ENCODE measurements at places on chromosomes 3 and 15.

DNA sequence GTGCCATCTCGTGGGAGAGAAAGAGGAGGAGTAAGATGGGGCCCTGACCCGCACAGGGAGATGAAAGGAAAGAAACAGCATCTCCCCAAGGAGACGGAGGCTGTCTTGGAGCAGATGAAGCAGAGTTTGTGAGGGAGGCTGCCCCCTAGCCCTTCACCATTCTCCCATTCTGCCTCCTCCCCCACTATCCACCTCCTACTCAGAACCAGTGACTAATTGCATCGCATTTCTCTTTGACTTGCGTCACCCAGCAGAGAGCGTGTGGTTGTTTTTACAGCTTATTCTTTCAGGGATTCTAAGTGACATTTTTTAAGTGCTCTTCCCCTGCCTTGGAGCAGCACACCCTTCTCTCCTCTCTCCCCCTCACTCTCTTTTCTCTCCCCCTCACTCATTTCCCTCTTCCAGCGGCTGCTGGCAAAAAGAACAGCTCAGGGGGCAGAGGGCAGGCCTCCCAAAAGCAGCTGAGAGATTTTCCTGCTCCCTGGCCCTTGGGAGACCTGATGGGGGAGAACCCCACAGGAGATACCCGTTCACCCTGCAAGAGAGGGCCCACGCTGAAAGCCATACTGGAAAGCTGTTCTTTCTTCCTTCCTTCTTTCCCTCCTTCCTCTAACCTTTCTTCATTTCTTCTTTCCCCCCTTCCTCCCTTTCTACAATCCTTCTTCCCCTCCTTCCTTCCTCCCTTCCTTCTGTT lies 91.8 kb downstream of the MRPL46 start:
- DNase-seq, result no peak

GRCh38 chr3:123993818-123994217 lies 1.9 kb upstream of the ROPN1 start:
- DNase-seq, result no peak

GRCh38 chr15:100704281-100705055 lies 102.1 kb downstream of the ASB7 start:
- DNase-seq, result no peak

GRCh38 chr3:7964899-7965298 lies 536.7 kb upstream of the LMCD1 start:
- no peak for DNase-seq

DNA sequence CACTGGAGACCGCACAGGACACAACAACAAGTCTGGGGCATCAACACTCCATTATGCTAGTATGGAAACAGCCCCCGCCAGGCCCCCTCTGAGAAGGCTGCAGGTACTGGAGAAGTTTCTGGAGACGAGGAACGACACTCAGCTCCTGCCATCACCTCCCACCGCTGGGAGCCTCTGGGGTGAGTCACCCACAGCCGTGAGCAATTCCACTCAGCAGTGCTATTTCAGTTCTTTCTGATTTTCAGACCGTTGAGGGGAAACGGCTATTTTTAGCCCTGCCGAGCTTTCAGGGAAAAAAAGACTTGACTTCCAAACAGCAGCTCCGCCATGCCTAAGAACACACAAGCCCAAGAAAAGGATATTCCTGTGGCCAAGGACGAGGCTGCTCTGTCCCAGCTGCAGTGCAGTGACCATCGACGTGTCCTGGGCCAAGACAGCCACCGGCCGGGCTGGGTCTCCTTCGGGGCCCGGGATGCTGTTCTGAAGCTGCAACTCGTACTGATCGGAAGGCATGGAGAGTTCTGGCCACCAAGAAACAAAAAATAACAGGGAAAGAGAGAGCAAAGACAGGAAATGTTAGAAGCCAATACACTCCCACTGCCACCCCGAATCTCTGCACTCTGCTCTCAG lies 40.8 kb downstream of the NUP210 start:
- DNase-seq, result peak; percentile 55

GRCh38 chr15:70103880-70104626 lies 6.3 kb upstream of the TLE3 start:
- DNase-seq, result no peak

DNA sequence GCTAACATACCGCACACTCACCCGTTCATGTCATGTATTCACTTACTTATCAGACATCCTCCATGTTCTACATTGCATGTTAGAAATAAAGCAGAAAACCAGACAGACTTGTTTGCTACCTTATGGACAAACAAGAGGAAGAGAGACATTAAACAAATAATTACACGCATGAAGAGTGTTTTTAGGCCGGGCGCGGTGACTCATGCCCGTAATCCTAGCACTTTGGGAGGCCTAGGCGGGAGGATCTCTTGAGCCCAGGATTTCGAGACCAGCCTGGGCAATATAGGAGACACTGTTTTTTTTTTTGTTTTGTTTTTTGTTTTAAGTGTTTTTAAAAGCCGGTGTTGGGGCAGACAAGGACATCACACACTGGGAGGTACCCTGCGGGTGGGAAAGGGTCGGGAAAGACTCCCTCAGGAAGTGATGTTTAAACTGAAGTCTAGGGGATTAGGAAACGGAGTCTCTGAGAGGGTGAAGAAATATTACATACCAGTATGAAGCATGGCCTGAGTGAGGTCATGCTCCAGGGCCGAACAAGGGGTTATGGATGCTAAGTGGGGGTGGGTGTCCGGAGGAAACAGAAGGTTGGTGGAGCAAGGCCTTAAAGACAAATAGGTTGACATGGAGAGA lies 2.1 kb upstream of the USP3 start:
- no peak for DNase-seq

DNA sequence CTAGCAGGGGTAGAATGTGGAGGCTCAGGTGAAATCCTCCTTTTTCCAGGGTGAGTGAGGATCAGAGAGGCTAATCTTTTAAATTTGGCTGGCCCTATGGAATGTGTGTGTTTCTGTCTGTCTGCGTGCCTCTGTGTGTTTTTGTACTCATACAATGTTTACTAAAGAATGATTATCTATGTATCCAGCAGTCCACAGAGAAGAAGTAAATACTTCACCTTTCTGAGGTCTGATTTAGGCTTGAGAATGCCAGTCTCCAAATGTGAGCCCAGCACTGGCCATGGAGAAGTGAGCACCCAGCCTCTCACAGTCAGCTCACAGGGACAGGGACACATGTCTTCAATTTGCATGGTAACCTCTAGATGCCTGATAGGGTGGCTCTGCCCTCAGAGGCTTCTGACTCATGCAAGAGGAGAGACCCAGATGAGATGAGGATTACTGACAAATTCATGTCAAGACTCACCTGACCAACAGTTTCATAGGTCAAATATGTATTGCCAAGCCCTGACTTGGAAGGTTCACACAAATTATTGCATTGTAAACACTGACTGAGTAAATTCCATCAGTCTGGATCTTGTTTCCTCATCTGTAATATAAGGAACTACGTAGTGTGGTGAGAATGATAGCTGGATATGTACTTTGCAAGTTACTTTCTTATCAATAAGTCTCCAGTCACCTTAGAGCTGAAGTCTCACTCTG lies 31.0 kb downstream of the ENTPD3 start:
- no peak for DNase-seq

DNA sequence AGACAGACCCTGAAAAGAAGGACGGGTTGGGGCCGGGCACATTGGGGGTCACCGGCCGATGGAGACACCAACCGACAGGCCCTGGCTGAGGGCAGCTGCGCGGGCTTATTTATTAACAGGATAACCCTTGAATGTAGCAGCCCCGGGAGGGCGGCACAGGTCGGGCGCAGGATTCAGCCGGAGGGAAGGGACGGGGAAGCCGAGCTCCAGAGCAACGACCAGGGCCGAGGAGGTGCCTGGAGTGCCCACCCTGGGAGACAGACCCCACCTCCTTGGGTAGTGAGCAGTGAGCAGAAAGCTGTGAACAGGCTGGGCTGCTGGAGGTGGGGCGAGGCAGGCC lies 2.2 kb upstream of the LSMEM2 start:
- DNase-seq, result no peak

DNA sequence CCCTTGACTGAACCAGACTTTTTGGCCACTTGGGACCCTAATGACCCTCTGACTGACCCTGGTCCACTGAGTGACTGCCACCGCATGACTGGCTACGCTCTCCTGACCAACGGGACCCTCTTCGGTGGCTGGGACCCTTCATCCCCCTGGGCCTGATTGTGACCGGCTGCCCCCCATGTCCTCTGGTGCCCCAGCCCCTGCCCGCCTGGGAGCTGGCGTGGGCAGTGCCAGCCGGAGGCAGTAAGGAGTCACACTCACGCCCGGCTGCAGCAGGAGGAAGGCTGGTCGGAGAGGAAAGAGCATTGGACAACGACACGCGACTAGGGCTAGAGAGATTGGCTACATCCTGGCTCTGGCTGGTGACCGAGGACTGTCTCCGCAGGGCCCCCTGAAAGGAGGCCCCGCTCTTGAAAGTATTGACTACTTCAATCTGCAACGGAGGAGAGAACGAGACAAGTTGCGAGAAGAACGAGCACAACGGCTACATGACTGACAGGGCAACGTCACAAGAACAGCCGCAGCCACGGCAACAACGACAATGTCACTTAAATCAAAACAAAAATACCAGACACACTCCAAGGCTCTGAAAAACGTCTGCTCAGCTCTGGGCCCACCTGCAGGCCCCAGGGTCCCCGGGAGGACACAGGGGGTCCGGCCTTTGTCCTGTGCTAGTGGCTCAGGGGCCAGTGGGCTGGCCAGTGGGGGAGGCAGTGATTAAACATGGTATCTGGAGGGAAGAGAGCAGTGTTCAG lies 15.1 kb upstream of the SEC13 start:
- no peak for DNase-seq

GRCh38 chr15:33375236-33375635 lies 64.5 kb downstream of the RYR3 start:
- DNase-seq, result no peak

DNA sequence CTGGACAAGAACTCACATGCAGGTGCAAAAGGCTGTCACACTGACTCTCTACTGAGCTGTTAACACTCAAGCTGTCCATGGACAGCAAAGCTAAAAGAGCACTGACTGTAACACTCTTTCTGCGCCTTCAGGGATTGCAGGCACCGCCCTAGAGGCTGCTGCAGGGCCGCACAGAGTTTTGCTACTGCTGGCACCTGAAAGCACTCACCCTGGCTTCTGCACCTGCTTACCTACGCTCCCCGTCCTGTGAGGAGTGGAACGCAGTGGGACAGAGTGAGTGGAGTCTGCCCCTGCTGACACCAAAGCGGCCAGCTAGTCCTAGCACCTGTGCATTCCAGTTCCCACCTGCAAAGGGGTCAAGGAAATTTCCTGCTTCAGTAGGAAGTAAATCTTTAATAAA lies 941.3 kb downstream of the DIPK2A start:
- DNase-seq, result no peak

DNA sequence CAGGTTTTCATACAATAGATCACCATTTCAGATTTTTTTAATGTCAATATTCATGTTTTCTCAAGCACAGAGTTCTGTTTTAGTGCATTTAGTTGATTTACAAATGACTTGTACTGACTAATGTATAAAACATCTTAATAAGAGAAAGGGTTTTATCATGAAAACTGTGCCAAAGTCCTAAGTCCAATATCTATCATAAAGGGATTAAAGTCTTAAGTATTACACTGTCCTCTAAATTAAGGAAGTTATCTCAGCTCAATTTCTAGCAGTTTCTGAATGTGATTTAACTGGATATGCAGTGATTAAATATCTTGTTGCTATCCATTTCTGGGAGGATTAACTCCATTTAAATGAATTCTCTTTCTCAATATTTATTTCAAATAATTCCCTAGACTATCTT lies 381.1 kb upstream of the CNTN4 start:
- DNase-seq, result no peak

DNA sequence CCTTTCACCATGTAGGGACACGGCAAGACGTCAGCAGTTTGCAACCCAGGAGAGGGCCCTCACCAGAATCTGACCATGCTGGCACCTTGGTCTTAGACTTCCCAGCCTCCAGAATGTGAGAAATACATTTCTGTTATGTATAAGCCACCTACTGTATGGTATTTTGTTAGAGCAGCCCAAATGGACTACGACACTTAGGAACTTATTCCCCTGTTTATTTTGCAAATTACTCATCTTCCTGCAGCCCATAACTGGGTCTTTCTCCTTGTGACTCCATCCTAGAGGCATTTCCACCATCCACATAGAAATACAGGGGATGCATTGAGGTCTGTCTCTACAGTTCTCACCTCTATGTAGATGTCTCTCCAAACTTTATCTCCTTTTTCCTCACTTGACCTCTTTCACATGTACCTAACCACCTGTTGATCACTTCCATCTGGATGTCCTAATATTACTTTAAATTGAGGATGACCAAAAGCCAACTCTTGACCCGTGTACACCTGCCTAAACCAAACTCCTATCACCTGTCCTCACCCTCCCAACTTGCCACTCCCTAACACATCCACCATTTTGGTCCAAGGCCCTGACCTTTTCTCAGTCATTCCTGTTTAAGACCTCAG lies 406.0 kb upstream of the WNT5A start:
- DNase-seq, result no peak

GRCh38 chr3:124243177-124243859 lies 251.4 kb upstream of the ROPN1 start:
- no peak for DNase-seq

- no peak for DNase-seq
These were observed 151.4 kb downstream of the ATP10A start for GRCh38 chr15:25711691-25712090.

DNA sequence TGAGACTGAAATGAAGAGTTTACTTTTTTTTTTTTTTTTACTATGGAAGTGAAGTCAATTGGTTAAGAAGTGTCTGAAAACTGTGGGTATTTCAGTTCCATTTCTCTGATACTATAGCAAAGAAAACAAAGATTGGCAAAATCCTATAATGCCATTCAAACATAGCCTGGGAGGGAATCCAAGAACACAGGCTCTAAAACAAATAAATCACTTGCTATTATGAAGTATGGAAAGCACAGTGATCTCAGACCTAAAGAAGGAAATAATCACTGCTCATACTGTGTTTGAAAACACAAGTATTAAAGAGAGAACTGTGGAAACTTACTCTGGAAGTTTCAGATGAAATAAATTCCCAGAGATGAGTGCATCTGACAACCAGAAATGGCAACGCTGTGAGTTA lies 12.0 kb downstream of the SAMMSON start:
- no peak for DNase-seq

- DNase-seq, result no peak
These were observed 101.4 kb downstream of the TGFBR2 start for GRCh38 chr3:30707825-30708224.

- no peak for DNase-seq
These were observed 35.2 kb upstream of the SLC41A3 start for GRCh38 chr3:126119008-126119675.

- no peak for DNase-seq
These were observed 86.3 kb downstream of the ANP32A start for GRCh38 chr15:68734352-68734751.

DNA sequence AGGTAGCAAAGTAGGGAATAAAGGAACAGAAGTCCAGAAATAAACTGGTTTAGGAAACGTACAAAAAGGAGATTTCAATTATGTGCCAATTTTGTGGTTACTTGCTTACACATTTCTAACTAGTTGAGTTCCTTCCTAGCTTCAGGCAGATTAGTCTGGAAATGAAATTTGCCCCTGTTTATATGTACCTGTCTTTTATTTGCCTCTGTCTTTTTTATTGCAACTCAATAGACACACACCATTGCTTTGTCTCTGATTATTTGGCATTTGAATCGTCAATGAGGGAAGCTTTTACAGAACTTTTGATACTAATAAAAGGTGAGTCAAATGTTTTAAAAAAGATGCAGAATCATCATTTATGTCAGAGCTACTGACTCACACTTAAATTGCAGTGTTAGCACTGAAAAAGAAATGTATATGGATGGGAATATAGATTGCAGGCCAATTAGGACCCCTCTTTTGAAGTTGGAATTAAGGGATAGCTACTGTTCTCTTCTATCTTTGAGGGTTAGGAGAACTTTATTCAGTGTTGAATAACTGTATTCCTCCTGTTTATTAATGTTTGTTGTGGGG lies 60.5 kb downstream of the TRAK1 start:
- no peak for DNase-seq
